KBM-7 (cell line): ENCODE measurements at places on chromosomes 2 and 18.

GRCh38 chr2:31973665-31974064, 37.1 kb downstream of the MEMO1 start:
- DNase-seq = no peak

DNA sequence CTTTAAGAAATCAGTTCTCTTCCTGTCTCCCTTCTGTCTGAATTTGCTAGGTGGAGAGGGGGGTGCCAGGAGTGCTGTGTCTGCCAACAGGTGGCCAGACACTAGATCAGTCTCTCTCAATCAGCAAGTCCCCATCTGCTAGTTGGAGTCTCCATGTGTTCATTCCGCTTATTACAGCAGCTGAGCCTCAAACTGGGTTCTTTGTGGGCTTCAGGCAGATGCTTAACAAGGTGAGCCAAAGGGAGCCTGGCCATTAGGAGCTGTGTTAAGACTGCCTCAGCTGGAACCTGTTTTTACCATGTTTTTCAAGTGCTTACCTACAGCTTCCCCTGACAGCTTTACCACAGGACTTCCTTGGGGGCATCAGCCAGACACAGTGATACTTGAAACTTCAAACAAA, 401.9 kb downstream of the LRP1B start:
- no peak for DNase-seq

- DNase-seq = no peak
Measured at GRCh38 chr2:127043367-127044164, 63.4 kb downstream of the BIN1 start.

- DNase-seq = peak; percentile 8
Measured at GRCh38 chr2:170013802-170014551, 164.0 kb upstream of the MYO3B start.

GRCh38 chr2:232482301-232483238, 5.1 kb downstream of the ECEL1 start:
- DNase-seq = no peak

DNA sequence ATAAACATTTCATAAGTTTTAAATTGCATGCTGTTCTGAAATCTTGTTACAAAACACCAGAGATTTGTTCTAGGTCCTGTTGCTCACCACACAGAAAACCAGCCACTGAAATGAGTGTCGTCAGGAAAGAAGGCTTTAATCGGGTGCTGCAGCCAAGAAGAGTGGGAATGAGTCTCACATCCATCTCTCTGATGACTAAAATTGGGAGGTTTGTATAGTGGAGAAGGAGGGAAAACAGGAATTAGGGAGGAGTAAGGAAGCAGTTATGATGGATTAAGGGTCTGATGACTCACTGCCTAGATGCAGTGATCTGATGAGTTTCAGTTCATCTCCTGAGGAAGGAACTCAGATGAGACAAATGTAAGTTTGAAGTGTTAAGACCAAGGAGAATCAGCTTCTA, 42.1 kb upstream of the GPR39 start:
- no peak for DNase-seq

- no peak for DNase-seq
Measured at GRCh38 chr18:47791461-47791985, 138.9 kb downstream of the SMAD2 start.

DNA sequence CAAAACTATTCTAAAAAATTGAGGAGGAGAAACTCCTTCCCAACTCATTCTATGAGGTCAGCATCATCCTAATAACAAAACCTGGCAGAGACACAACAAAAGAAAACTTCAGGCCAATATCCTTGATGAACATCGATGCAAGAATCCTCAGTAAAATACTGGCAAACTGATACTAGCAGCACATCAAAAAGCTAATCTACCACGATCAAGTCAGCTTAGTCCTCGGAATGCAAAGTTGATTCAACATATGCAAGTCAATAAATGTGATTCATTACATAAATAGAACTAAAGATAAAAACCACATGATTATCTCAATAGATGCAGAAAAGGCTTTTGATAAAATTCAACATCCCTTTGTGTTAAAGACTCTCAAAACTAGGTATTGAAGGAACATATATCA, 63.1 kb downstream of the EHBP1 start:
- DNase-seq = no peak
